PC-3 (cell line): ENCODE measurements at places on chromosomes 2 and 18. TPM values are rescaled to one million over a fixed set of nuclear protein-coding genes. Genes with fewer than 3 reads are reported as not detected.

GRCh38 chr2:240451108-240451611 lies 15.7 kb downstream of the GPC1 start:
- no peak overlapping the region for H3K4me3 ChIP-seq
- no peak for DNase-seq
- H3K27me3 ChIP-seq = no peaks in the 10 kb centered on the region
- H3K4me1 ChIP-seq = no peaks in the 10 kb centered on the region; the same call in 1 of the 2 replicates
- H3K27ac ChIP-seq = no peak overlapping the region
- no peaks in the 10 kb centered on the region for H3K36me3 ChIP-seq

- H3K4me3 ChIP-seq = no peak overlapping the region
- DNase-seq = no peak
- no peaks in the 10 kb centered on the region for H3K36me3 ChIP-seq
Measured at GRCh38 chr2:195663007-195663406, 6.0 kb downstream of the SLC39A10 start.

GRCh38 chr18:26503382-26503781 lies 45.0 kb downstream of the KCTD1 start:
- no peak overlapping the region for H3K27ac ChIP-seq
- peaks cover 6% of the 10 kb centered on the region for H3K4me1 ChIP-seq
- no peak for DNase-seq
- no peak overlapping the region for H3K4me3 ChIP-seq
- no peaks in the 10 kb centered on the region for H3K27me3 ChIP-seq
- H3K36me3 ChIP-seq = no peaks in the 10 kb centered on the region; the same call in 1 of the 2 replicates

DNA sequence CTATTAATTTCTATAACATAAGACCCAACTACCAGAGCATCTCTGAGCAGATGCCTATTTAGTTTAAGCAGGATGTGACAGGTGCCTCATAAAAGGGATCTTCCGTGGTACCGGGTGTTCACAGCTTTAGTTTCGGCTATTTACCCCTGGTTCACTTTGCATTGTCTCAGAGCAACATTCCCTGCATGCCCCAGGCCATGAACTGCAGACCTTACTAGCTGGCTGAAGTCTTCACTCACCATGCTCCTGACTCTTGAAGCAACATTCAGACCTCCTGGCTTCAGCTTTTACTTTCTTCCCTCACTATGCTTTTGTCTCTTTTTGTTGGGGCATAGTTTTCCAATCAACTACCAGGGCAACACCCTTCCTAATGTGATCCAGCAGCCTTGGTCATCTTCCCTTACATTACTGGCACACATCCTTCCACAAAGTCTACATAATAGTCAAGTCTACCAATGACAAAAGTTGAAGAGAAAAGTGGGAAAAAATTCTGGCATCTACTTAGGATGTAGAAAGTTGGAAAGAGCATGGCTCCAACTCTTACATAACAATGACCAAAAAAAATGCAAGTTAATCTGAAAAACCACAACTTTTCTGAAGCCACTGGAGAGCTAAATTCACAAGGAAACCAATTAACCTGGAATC lies 99.2 kb downstream of the SESTD1 start:
- no peak for DNase-seq
- H3K36me3 ChIP-seq = 0 out of 2 replicates have a peak, but pooled peaks cover 5% of the 10 kb centered on the region
- H3K4me3 ChIP-seq = no peak overlapping the region
- H3K27me3 ChIP-seq = no peaks in the 10 kb centered on the region
- no peak overlapping the region for H3K27ac ChIP-seq
- no peaks in the 10 kb centered on the region for H3K4me1 ChIP-seq

DNA sequence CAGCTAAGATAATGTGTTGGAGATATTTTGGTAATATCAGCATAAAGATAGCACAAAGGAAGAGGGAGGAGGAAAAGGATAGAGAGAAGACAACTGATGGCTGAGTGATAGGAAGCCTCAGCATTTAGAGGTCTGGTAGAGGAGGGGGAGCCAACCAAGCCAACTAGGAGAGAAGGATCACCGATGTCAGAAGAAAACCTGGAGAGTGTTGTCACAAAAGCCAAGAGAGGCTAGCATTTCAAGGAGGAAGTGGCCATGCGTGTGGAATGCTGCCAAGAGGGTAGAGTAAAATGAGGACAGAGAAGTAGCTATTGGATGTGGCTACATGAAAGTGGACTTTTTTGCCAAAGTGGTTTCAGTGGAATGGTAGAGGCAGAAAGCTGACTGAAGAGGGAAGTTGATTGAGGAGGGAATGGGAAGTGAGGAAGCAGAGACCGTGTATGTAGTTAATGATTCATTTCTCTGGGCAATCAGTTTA lies 34.3 kb downstream of the LCLAT1 start:
- no peak for DNase-seq
- no peaks in the 10 kb centered on the region for H3K27me3 ChIP-seq
- no peak overlapping the region for H3K4me3 ChIP-seq

DNA sequence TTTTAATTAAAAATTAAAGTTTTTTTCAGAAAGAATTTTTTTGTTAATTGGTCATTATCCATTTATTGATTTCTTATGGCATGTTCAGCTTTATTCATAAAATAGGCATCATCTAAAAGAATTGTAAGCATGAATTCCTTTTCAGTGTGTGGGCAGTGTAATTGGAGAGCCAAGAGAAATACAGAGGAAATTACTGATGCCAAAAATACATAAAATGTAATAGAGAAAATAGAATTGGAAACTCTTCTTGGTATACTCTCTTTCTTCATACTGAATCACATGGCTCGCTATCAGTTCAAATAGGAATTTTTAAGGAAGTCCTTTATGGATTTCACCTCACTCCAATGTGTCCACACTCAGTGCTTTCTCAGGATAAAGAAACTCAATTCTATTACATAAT lies 663.6 kb upstream of the NRXN1 start:
- no peak overlapping the region for H3K4me3 ChIP-seq
- no peaks in the 10 kb centered on the region for H3K27me3 ChIP-seq
- no peaks in the 10 kb centered on the region for H3K36me3 ChIP-seq
- no peak for DNase-seq

GRCh38 chr2:1889099-1889650 lies 144.9 kb upstream of the PXDN start:
- no peaks in the 10 kb centered on the region for H3K36me3 ChIP-seq
- H3K4me3 ChIP-seq = no peak overlapping the region
- no peaks in the 10 kb centered on the region for H3K4me1 ChIP-seq
- no peak overlapping the region for H3K27ac ChIP-seq
- DNase-seq = no peak

DNA sequence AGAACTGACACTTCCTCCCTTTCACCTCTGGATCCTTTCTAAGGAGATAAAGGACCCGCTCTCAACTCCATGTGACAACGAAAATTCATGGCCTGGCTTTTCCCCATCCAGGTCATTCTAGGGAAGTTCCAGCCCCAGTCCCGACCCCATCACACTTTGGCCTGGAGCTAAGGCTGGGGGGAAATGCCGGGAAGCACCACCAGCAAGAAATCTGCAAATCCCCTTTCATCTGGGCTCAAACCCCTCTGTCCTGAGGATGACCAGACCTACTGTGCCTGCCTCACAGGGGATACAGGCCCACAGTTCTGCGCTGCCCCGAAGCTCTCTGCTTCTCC lies 1.3 kb downstream of the SIX2 start:
- no peaks in the 10 kb centered on the region for H3K36me3 ChIP-seq
- DNase-seq = no peak
- peak overlapping the region; percentile 74 for H3K4me3 ChIP-seq
- no peak overlapping the region for H3K27ac ChIP-seq
- H3K27me3 ChIP-seq = no peaks in the 10 kb centered on the region

DNA sequence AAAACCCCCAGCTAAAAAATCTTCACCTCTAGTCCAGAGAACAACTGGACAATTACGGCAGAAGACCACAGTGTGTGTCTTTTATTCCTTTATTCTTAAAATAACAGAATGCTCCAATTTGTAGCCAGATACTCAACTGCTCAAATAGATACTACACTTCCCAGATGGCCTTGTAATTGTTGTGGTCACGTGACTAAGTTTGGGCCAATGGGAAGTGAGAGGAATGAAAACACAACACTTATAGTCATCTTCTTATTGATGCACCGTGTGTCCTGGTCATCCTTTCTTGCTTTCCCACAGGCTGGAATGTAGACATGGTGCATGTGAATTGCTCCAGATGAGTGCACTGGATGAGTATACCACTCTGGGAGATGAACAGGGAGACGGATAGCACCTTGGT lies 145.1 kb downstream of the CDC42EP3 start:
- H3K4me1 ChIP-seq = no peaks in the 10 kb centered on the region
- no peaks in the 10 kb centered on the region for H3K36me3 ChIP-seq
- no peak overlapping the region for H3K27ac ChIP-seq
- no peaks in the 10 kb centered on the region for H3K27me3 ChIP-seq
- no peak overlapping the region for H3K4me3 ChIP-seq

- H3K27me3 ChIP-seq = no peaks in the 10 kb centered on the region
- peaks cover 49% of the 10 kb centered on the region for H3K4me1 ChIP-seq
- peak overlapping the region; percentile 40 for H3K27ac ChIP-seq
- 0 out of 2 replicates have a peak, but pooled peaks cover 3% of the 10 kb centered on the region for H3K36me3 ChIP-seq
- no peak overlapping the region for H3K4me3 ChIP-seq
Measured at GRCh38 chr2:30663321-30663720, 143.9 kb downstream of the CAPN13 start.

Gene SPC25
- 11.1 and 19.9 TPM in 2 replicates for total RNA-seq

Gene GPR39
- 34.8 and 43.2 TPM in 2 replicates for total RNA-seq

Gene MAL
- 0.63 and 1.6 TPM in 2 replicates for total RNA-seq

Gene DCDC2C
- total RNA-seq = not detected in 2 replicates

Gene SNED1
- 0.40 and 0.66 TPM in 2 replicates for total RNA-seq
